RWPE1 (cell line): ENCODE measurements at places on chromosomes 13 and 19.

DNA sequence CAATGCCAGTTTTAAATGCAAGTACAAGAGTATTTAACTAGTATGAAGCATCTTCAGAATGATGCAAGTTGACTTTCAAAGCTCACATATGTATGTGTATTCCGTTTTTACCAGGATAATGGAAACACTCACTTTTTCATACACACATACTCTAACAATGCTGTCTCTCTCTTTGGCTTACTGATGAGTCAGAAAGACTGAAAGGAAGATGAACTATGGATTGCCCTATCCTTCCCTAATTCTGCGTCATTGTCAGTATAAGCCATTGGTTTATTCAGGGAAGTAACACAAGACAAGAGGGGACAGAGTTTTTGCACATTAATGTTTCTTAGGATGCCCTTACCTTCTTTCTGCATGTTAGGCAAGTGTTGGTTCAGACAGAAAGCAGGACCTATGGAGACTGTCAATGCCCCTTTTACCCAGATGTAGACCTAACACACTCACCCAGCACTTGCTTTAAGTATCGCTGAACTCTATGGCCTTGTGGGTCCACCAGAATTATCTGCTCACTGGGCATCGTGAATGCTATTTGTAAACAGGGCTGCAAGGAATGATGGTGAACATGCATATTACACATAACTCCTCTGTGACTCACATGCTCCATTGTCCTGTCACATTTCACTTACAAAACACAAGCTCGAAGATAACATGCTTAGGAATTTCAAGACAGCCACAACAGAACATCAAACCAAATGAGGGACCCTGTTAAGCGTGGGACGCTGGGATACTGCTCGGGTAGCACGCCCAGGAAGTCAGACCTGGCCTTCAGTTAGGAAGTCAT, 10.0 kb upstream of the OXGR1 start:
- DNase-seq = no peak

DNA sequence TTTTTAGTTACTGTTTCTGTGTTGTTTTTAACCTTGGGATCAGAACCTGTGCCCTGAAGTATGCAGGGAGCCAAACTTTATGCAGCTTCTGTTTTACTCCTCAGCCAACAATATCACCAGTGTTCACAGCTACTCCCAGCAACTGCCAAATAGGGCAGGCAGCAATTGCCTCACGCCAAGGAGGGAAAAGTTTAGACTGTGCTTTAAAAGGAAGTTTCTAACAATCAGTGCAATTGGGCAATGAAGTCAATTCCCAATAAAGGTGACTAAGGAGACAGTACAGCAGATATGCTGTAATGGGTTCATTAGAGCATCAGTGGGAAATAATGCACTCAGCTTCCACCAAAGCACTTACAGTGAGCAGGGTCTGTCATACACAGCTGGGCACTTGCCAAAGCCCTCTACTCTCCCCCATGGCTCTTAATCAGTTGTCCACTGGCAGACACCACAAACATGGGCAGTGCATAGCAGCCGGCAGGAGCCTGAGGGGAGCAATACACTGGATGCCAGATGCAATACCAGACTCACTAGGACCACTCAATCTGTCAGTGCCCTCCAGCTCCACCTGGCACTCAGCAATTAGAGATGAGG, 19.3 kb downstream of the ENOX1 start:
- DNase-seq = no peak

DNA sequence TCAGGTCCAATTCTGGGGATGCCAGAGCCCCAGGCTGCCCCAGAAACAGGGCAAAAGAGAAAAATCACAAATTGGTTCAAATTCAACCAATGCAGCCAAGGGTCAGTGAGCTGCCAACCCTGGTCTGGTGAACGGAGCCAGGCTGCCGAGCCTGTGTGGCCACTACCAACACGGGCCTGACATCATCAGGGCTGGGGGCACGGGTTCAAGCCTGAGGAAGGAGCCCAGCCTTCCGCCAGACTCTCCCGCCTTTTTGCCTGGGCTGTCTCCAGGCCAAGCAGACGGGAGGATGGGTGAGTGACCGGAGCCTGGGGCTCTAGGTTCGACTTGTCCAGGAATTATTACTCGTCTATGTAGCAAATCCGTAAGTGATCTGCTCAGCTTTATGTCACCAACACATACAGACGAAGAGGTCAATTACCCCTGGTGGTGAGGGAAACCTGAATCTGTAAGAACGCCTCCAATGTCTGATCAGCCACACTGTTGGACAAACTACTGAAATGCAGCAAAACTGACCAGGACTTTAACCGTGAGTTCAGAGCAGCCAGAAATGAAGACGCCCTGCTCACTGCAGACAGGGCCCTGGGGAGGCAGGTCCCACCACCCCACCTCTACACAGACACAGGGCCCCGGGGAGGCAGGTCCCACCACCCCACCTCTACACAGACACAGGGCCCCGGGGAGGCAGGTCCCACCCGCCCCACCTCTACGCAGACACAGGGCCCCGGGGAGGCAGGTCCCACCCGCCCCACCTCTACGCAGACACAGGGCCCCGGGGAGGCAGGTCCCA, 31.8 kb downstream of the RAB20 start:
- DNase-seq = no peak

DNA sequence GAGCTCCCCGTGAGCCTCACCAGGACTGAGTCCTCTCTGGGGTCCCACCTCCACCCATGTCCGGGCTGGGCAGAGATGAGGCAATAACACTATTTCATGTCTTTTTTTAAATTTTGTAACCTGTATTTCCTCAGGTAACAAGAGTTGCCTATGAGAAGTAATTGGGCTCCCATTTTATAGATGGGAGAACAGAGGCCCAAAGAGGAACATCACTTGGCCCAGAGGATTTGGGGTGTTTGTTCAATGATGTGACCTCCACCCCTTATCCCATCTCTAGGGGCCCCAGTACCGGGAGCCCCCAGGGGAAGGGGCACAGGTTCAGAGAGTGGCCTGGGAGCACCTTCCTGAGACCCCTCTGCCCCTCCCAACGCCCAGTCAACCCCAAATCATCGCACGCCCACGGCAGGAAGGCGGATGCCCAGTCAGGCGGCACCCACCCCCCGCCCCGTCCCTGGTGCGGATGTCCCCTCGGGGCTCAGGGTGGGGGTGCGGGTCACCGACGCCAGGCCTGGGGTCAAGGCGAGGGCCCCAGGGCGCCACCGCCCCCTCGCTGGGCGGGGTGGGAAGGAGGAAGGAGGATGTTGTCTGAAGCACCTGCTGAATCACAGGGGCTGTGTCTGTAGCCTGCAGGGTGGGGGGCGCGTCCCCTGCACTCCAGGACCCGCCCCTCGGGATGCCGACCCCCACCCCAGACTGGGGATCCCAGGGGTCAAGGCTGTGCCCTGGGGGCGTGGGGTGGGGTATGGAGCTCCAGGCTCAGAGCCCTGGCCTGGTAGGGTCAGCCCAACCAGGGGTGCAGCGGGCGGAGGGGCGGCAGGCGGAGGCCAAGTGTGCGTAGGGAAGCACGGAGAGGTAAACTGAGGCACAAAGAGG, 9.0 kb upstream of the CIRBP start:
- DNase-seq = peak; percentile 37

GRCh38 chr19:52603558-52604207, 33.6 kb downstream of the ZNF701 start:
- no peak for DNase-seq

- DNase-seq = no peak
Observed at GRCh38 chr19:8518536-8518935, 4.6 kb upstream of the ZNF414 start.

GRCh38 chr19:30932854-30933253, 416.4 kb downstream of the TSHZ3 start:
- DNase-seq = no peak

DNA sequence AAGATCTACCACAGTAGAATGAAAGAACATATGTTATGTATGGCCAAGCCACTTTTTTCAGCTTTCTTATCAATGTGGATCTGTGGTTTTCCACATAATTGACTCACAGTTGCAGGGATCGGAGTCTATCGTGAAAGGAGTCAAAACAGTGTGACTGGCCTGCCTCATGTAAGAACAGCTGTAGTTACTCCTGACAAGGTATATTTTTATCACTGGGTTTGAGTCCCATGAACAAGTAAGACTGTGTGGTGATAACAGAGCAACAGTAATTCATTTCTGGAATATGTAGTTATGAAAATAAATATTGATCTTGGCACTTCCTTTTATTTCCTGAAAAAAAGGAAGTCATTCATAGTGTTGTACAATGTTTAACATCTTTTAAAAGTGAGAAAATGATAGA, 416.6 kb downstream of the KLF12 start:
- no peak for DNase-seq

GRCh38 chr13:46121597-46122163, 16.8 kb upstream of the CPB2 start:
- no peak for DNase-seq

DNA sequence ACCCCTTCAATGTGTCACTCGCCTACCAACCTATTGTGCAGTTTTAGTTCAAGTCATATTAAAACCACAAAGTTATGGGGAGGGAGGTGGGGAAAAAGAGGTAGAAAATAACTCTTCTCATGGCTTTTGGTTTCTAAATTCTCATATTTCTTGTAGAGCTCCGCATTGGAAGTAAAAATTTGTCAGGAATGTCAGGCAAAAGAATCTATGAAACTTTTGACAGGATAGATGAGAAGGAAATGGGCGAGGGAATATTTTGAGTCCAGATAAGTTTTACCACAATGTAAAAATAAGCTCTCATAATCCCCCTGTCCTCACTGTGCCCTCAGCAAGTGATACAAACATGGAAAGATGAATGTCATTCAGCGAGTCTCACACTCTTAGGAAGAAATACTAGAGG, 270.4 kb downstream of the DLEU7 start:
- DNase-seq = no peak

DNA sequence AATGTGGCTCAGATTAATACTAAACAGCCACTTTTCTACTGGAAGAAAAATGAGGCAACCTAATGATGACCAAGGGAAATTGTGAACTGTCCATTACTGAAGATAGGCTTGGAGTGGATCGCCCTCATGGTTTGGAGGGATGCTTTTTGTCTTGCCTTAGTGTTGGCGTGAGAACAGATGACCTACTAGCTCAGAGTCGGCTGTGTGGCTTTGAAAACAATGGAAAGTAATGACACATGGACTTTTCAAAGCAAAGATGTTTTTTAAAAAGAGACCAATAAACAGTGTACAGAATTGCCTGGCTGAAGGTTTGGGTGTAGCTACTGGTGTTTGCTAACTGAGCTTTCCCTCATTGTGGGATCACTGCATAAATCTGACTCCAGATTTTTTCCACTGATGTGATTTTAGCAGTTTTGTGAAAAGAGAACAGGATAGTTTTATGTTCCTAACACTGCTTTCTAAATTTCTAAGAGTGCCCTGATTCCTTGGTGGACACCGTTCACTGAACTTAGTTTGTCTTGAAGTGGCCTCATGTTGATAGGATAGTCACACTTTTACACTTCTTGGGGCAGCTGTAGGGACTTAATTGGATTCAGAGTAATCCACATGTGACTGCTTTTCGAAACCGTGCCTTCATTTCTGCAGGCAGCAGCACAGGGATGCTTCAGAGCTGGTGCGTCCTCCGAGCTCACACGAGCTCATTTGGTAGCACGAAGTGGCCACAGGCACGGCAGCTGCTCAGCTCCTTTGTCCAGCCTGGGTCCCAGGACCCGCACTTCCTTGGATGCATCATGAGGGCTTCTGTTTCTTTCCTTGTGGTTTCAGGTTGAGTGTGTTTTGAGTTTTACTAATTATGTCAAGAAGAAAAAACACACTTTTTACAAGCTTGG, 4.3 kb downstream of the CEBPG start:
- DNase-seq = no peak

- DNase-seq = no peak
Observed at GRCh38 chr13:35782793-35783192, 306.3 kb upstream of the MAB21L1 start.

- DNase-seq = no peak
Observed at GRCh38 chr13:24983094-24983493, 112.8 kb upstream of the PABPC3 start.

GRCh38 chr13:33869005-33869404, 51.1 kb downstream of the RFC3 start:
- no peak for DNase-seq

DNA sequence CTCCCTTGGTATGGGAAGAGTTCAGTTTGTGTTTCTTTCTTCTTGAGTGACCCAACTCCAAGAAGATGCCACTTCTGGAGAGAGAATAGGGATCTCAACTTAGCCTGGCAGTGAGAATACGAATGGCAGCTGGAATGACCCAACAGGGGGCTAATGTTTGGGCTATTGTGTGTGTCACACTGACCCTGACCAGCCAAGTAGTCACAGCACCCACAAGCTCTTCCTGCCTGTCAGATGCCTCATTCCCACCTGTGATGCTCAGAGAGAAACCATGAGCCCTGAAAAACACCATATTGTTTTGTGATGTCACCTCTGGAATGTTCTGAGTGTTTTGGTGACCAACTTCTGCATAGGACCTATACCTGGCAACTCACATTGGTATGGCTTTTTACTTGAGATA, at the start of gene CBY2:
Gene CBY2, plus strand, starts transcription at position 233 of the 400 bp plus-strand sequence. Its CDS starts 71 bp downstream, at position 304.
- DNase-seq = no peak

GRCh38 chr13:103288114-103288513, 221.9 kb upstream of the SLC10A2 start:
- DNase-seq = no peak

DNA sequence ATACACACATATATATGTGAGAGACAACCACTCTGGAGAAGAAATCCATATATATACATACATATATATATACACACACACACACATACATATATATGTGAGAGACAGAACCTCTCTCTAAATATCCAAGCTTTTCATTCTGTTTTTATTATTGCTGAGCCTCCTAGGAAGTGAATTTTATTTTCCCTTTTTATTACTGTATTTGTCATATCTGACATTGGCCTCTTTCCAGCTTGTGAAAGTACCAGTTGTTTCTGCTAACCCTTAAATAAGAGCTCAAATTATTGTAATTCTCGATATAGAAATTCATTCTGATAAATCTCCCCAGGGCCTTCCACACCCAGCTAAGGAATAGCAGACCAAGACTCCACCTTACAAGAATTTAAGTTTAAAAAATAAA, 81.0 kb downstream of the NUFIP1 start:
- no peak for DNase-seq

GRCh38 chr19:47022140-47022536, 2.5 kb downstream of the NPAS1 start:
- DNase-seq = no peak

DNA sequence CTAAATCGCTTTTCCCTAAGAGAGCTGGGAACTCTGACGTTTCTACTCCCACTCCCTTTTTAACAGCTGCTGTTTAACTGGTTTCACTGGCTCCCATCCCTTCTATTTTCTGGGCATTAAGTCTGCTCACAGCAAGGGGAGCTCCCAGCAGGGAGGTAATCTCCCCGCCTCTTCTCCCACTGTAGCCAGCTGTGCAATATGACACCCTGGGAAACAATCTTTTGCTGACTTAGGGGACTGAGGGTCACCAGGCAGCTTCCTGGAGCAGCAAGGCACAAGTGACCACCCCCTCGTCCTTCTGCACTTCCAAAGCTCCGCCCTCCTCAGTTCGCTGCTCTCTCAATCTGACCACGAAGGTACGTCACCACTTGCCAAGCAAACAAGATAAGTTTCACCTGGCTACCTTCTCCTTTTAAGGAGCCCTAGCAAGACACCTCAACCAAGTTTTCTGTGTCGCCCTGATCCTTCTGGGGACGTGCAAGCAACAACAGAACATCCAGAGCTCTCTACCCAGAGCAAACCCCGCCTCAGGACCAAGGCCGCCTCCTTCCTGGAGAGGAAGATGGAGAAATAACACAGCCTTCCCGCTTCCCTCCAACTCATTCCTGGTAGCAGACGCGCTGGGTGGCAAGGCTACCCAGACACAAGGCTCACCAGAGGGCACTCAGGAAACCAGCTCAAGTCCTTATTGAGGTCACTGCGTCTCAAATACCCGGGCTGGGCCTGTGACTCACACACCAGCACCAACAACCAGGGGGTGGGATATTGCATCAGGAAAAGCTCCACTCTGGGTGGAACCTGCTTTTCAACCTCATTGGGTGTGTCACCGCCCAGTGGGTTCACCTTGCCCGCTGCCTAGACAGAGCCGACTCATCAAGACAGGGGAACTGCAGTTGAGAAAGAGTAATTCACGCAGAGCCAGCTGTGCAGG, 92.4 kb downstream of the STK24 start:
- DNase-seq = peak; percentile 98
